ENCODE measurements at places on chromosomes 6 and 20. TPM values are rescaled to one million over a fixed set of nuclear protein-coding genes. Genes with fewer than 3 reads are reported as not detected.

DNA sequence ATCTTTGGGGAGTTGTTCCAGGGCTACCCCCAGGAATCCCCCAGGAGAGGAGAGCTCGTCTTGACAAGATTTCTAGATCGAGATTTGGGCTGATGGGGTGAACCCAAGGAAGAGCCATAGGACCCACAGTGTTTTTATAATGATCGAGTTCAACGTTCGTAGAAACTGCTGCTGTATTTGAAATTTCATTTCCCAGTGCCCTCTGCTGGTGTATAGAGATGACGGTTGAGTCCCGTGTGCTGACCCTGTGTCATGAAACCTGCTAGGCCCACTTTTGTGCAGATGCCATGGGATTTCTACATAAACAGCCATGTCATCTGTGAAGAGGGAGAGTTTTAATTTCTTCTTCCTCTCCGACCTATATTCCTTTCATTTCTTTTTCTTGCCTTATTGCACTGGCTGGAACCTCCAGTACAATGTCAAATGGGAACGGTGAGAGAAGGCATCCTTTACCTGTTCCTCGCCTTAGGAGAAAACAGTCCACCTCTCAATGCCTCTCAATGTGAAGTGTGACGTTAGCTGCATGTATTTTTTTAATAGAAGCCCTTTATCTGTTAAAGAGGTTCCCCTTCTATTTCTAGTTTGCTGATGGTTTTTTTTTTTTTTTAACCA lies 28.6 kb upstream of the NTSR1 start:
- H3K4me3 ChIP-seq: no peak overlapping the region
- no peak overlapping the region for H3K27ac ChIP-seq

GRCh38 chr20:44231713-44232468 lies 15.2 kb upstream of the GDAP1L1 start:
- no peaks in the 10 kb centered on the region for H3K27me3 ChIP-seq
- no peaks in the 10 kb centered on the region for H3K36me3 ChIP-seq
- H3K4me1 ChIP-seq: peaks cover 14% of the 10 kb centered on the region
- no peak overlapping the region for H3K4me3 ChIP-seq
- DNase-seq: no peak

- H3K4me1 ChIP-seq: peaks cover 28% of the 10 kb centered on the region
- peaks cover 4% of the 10 kb centered on the region for H3K36me3 ChIP-seq
- DNase-seq: no peak
Observed at GRCh38 chr6:26401389-26401986, 587 bp upstream of the BTN3A1 start.

DNA sequence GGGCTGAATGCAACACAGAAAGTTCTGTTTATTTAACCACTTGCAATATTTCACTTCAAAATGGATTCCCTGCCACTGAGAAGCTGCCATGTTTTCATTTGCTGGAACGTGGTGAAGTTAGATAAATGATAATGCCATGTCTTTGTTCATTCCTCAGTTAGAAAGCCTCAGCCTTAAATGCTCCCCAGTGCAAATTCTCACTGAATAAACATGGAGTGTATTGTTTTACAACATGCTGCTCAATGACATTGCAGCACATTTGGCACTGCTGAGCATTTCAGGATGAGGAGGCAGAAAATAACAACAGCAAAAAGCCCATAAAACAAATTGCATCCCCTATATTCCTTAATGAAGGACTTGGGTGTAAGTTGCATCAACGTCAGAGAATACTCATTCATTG lies 913.8 kb upstream of the FLRT3 start:
- H3K27me3 ChIP-seq: peaks cover 3% of the 10 kb centered on the region
- no peaks in the 10 kb centered on the region for H3K36me3 ChIP-seq
- no peak overlapping the region for H3K4me3 ChIP-seq

DNA sequence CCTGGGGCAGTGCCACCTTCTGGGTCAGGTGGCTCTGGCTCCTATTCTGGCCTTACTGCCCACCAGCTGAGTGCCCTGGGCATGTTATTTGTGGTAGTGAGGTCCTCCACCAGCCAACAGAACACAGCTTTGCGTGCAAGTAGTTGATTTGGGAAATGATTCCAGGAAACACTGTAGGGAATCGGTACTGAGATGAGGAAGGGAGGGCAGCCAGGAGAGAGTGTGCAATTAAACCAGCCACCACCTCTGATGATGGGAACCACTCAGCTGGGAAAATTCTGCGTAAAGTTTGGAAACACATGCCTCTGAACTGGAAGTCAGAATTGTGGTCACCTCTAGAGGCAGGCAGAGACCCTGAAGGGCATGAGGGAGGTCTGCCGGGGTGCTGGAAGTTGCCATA lies 459 bp downstream of the LBP start:
- peaks cover 1% of the 10 kb centered on the region for H3K4me1 ChIP-seq
- H3K36me3 ChIP-seq: no peaks in the 10 kb centered on the region
- DNase-seq: no peak
- peaks cover 27% of the 10 kb centered on the region for H3K27me3 ChIP-seq
- no peak overlapping the region for H3K27ac ChIP-seq

DNA sequence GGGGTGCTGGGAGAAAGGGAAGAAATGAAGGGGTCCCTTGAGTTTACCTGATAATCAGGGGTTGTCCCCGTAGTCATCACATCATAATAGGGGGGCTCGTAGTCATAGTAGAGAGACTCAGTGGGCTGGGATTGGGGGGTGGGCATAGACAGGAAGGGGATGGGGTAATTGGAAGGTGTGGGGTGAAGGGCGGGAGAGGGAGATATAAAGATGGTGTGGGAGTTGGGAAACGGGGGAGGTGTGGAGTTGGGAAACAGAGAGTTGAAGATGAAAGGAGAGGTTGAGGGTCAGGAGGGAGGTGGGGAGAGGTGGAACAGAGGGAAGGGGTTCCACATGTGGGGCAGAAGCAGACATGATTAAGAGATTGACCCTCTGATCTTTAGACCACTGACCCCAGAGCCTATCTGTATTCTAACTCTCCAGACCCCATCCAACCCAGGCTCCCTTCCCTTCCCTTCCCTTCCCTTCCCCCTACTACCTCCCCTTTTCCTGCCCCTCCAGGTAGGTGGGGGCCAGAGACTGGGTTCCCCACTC lies 6.5 kb downstream of the COL11A2 start:
- H3K27me3 ChIP-seq: peaks cover 21% of the 10 kb centered on the region
- H3K36me3 ChIP-seq: peaks cover 7% of the 10 kb centered on the region
- DNase-seq: no peak
- H3K4me3 ChIP-seq: no peak overlapping the region
- no peak overlapping the region for H3K27ac ChIP-seq

GRCh38 chr6:82744286-82745015 lies 321.2 kb downstream of the UBE3D start:
- no peaks in the 10 kb centered on the region for H3K36me3 ChIP-seq
- peaks cover 26% of the 10 kb centered on the region for H3K27me3 ChIP-seq
- H3K27ac ChIP-seq: no peak overlapping the region
- DNase-seq: no peak
- H3K4me1 ChIP-seq: peaks cover 6% of the 10 kb centered on the region

- no peak overlapping the region for H3K4me3 ChIP-seq
- H3K36me3 ChIP-seq: no peaks in the 10 kb centered on the region
- peak overlapping the region; percentile 80 for H3K27ac ChIP-seq
- peaks cover 30% of the 10 kb centered on the region for H3K4me1 ChIP-seq
- H3K27me3 ChIP-seq: no peaks in the 10 kb centered on the region
Observed at GRCh38 chr20:48832405-48832730, 4.6 kb upstream of the PREX1 start.

GRCh38 chr20:4370851-4371250 lies 350.9 kb upstream of the PRND start:
- no peaks in the 10 kb centered on the region for H3K36me3 ChIP-seq
- H3K4me1 ChIP-seq: no peaks in the 10 kb centered on the region
- H3K27ac ChIP-seq: no peak overlapping the region
- no peak overlapping the region for H3K4me3 ChIP-seq
- no peak for DNase-seq

PTPRT gene
- not detected for total RNA-seq

GRCh38 chr6:161116554-161116953 lies 125.0 kb downstream of the MAP3K4 start:
- peaks cover 71% of the 10 kb centered on the region for H3K36me3 ChIP-seq
- H3K4me1 ChIP-seq: no peaks in the 10 kb centered on the region
- H3K27ac ChIP-seq: no peak overlapping the region
- DNase-seq: no peak
- H3K27me3 ChIP-seq: no peaks in the 10 kb centered on the region

GRCh38 chr20:32116079-32116521 lies 6.6 kb downstream of the TM9SF4 start:
- H3K4me3 ChIP-seq: no peak overlapping the region
- no peaks in the 10 kb centered on the region for H3K27me3 ChIP-seq
- H3K4me1 ChIP-seq: peaks cover 25% of the 10 kb centered on the region
- no peaks in the 10 kb centered on the region for H3K36me3 ChIP-seq
- DNase-seq: no peak

DNA sequence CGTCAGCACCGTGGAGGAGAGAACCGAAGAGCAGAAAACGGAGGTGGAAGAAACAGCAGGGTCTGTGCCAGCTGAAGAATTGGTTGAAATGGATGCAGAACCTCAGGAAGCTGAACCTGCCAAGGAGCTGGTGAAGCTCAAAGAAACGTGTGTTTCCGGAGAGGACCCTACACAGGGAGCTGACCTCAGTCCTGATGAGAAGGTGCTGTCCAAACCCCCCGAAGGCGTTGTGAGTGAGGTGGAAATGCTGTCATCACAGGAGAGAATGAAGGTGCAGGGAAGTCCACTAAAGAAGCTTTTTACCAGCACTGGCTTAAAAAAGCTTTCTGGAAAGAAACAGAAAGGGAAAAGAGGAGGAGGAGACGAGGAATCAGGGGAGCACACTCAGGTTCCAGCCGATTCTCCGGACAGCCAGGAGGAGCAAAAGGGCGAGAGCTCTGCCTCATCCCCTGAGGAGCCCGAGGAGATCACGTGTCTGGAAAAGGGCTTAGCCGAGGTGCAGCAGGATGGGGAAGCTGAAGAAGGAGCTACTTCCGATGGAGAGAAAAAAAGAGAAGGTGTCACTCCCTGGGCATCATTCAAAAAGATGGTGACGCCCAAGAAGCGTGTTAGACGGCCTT lies 41.6 kb downstream of the ZBTB2 start:
- no peak for DNase-seq
- H3K36me3 ChIP-seq: no peaks in the 10 kb centered on the region
- H3K4me1 ChIP-seq: peaks cover 10% of the 10 kb centered on the region
- no peak overlapping the region for H3K4me3 ChIP-seq

DNA sequence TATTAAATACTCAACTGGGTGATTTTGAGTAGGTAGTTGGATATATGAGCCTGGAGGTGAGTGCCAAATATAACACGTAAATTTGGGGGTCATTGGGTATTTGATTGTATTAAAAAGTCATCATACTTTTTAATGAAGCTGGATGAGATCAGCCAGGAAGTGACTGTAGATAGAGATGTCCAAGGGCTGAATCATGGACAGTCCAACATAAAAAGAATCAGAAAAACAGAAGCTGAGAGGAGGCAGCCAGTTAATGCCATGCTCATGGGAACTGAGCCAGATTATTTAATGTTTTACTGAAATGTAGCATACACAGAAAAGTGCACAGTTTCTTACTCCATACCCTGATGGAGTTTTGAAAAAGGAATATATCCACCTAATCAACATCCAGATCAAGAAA lies 435.5 kb upstream of the PLCB4 start:
- H3K4me1 ChIP-seq: peaks cover 9% of the 10 kb centered on the region
- no peak overlapping the region for H3K4me3 ChIP-seq
- H3K27ac ChIP-seq: no peak overlapping the region
- H3K36me3 ChIP-seq: peaks cover 12% of the 10 kb centered on the region
- no peaks in the 10 kb centered on the region for H3K27me3 ChIP-seq
- no peak for DNase-seq

DNA sequence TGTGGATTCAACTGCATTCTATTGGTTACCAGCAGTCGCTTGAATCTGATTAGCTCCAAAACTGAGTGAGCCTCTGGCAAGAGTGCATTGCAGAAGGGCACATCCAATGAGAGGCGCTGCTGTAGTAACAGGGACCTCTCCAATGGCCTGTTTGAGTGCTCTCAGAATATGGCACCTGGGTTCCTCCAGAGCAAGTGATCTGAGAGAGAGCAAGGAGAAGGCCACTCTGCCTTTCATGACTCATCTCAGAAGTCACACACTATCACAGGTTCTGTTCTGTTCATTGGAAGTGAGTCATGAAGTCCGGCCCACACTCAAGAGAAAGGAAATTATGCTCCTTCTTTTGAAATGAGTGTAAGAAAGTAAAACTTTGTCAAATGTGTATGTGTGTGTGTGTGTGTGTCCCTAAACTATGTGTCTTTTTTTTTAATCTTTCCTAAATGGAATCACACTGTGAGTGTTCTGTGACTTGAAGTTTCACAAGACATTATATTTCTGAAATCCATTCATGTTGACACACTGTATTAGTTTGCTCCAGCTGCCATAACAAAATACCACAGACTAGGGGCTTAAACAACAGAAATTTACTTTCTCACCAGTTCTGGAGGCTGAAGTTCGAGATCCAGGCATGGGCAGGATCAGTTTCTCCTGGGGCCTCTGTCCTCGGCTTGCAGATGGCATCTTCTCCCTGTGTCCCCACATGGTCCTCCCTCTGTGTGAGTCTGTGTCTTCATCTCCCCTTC lies 138.3 kb upstream of the CDYL start:
- H3K4me3 ChIP-seq: no peak overlapping the region
- H3K36me3 ChIP-seq: no peaks in the 10 kb centered on the region

ANKRD6 gene
- 5.5 TPM for total RNA-seq

WFDC5 gene
- not detected for total RNA-seq

DNA sequence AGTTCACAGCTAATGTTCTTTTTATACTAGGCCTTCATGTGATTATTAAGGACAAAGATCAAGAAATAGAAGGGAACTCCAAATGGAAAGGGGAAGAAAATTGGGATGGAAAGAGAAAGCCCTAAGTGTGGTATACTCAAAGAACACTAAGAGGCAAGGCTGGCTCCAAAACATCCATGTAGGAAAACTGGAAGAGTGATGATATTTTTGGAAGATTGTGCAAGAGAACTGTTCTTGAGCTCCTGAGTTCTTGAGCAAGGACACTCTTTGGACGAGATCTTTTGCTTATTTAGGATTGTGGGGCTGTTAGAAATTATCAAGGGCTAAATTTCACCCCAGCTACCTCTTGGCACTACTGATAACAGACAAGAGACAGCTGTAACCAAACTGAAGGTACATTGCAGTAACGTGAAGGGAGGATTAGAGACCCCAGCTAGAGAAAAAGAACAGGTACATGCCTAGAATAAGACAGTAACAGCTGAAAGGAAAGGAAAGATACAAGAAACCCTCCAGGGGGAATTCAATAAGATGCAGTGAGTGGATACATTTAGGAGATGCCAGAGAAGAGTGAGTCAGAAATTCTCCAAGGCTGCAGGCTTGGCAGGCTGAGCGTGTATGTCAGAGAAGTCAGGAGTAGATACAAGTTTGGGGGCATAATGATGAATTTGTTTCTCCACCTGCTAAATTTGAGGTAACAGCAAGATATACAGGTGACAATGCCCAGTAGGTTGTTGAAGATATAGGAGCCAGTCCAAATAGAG lies 69.7 kb downstream of the CBLN4 start:
- H3K4me1 ChIP-seq: no peaks in the 10 kb centered on the region
- H3K27ac ChIP-seq: no peak overlapping the region
- no peaks in the 10 kb centered on the region for H3K36me3 ChIP-seq
- no peak for DNase-seq
- H3K27me3 ChIP-seq: no peaks in the 10 kb centered on the region

- no peaks in the 10 kb centered on the region for H3K27me3 ChIP-seq
- no peak for DNase-seq
- no peaks in the 10 kb centered on the region for H3K36me3 ChIP-seq
- H3K4me3 ChIP-seq: no peak overlapping the region
Observed at GRCh38 chr20:50526403-50526989, 16.3 kb downstream of the PTPN1 start.

ISM1 gene
- 0.21 TPM for total RNA-seq

GRCh38 chr20:64247307-64247618 lies 8.3 kb upstream of the PCMTD2 start:
- peaks cover 69% of the 10 kb centered on the region for H3K27me3 ChIP-seq
- no peak overlapping the region for H3K4me3 ChIP-seq
- no peaks in the 10 kb centered on the region for H3K4me1 ChIP-seq
- peak; percentile 80 for DNase-seq
- no peaks in the 10 kb centered on the region for H3K36me3 ChIP-seq

Data from osteocyte (in vitro differentiated cells).